ENCODE measurements at places on chromosomes 2 and 18.

GRCh38 chr2:38584881-38585280 is 17.8 kb downstream of the HNRNPLL start:
- no peak for DNase-seq

DNA sequence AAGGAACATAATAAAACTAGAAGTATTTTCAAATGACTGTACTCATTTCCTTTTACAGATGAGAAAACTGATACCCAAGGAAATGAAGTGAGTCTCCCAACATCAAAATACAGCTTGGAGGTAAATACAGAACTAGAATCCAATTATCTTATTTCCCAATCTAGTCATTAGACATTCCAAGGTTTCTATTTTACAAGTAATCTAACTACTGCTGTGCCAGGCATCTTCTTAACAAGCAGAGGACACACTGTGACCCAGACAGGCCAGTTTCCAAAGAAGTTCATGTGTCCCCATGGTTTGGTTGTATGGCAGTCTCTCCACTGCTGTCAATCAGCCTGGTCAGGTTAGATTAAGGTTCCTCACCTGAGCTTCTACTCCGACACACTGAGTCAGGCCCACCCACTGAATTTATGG is 143.5 kb downstream of the THADA start:
- no peak for DNase-seq

GRCh38 chr2:29129586-29130281 is 14.5 kb downstream of the CLIP4 start:
- no peak for DNase-seq

DNA sequence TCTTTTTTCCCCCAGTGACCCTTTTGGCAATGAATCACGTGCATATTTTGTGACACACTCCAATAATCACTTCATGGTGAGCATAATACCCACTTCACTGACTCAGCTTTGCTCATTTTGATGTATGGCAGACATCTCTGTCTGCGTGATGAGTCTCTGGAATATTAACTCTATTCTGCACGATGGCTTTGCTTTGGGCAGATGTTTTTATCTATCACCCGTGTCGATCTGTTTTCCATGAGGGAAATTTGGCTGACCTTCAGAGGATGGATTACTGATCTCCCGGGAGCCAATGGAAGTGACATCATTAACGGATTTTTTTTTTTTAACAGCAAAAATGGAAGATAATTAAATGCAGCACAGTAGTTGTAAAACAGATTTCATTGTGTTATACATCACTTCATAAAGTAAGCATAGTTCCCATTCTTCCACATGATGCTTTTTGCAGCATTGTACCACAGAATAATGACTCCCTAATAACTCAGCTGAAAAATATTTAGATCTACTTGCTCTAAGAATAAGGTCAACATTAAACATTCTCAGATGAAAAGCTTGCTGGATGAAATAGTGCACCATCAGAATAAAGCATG is 29.8 kb downstream of the CDC42EP3 start:
- DNase-seq = no peak

DNA sequence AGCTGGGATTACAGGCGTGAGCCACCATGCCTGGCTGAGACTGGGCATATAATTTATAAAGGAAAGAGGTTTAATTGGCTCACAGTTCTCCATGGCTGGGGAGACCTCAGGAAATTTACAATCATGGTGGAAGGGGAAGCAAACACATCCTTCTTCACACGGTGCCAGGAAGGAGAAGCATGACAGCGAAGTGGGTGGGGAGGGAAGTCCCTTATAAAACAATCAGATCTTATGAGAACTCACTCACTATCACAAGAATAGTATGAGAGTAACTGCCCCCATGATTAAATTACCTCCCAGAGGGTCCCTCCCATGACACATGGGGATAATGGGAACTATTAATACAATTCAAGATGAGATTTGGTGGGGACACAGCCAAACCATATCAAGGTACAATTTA is 7.8 kb upstream of the LCLAT1 start:
- DNase-seq = no peak

All from iPS DF 19.7 (cell line).